ENCODE measurements at places on chromosomes 12 and 14. TPM values are rescaled to one million over a fixed set of nuclear protein-coding genes. Genes with fewer than 3 reads are reported as not detected.

Gene CAPZA3
- total RNA-seq = not detected

Gene RAP1B
- total RNA-seq = 192 TPM

Gene OTX2
- total RNA-seq = not detected

DNA sequence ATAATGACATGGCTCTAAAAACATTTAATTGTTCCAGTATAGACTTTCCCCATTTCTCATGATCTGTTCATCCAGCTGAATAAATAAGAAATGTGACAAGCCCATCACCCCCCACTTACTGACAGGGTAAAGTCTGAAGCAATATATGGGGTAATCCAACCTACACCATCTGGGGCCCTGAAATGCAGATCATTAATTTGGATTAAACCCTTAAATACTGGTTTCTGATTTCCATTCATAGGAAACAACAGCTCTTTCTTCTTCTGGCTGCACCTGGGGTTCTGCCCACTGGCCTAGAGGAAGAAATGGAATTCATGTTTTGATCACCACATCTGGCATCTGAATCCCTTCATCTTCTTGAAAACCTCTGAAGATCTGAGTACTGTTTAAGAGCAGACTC, 39.3 kb upstream of the ACSM4 start:
- peaks cover 5% of the 10 kb centered on the region for H3K27me3 ChIP-seq
- no peaks in the 10 kb centered on the region for H3K36me3 ChIP-seq
- no peak overlapping the region for H3K4me3 ChIP-seq

DNA sequence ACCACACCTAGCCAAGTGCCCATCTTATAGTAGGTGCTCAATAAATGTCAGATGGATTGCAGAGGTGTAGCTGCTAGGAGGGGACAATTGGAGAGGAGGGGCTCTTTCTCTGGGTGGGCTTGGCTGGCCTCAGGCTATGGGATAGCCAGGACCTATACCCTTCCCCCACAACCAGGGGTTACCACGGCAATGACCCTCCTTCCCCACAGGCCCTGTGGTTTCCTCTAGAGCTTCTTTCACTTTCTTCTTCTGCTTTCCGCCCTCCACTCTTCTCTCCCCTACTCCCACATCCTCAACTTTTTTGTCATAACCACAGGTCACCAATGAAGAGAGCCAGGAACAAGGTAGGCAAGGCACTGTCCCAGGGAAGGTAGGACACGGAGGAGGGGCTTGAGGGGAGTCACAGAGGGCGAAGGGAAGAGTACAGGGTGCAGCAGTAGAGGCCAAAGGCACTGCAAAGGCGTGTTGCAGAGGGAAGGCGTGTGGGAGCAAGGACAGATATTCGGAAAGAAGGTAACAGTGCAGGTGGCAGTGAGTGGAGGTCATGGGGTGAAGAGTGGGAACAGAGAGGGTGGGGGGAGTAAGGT, 1.9 kb upstream of the ITGB7 start:
- peak overlapping the region; percentile 60 for H3K4me3 ChIP-seq
- H3K27me3 ChIP-seq = no peaks in the 10 kb centered on the region
- DNase-seq = peak; percentile 61
- peak overlapping the region; percentile 85 for H3K27ac ChIP-seq
- H3K36me3 ChIP-seq = peaks cover 37% of the 10 kb centered on the region
- H3K4me1 ChIP-seq = peaks cover 63% of the 10 kb centered on the region

DNA sequence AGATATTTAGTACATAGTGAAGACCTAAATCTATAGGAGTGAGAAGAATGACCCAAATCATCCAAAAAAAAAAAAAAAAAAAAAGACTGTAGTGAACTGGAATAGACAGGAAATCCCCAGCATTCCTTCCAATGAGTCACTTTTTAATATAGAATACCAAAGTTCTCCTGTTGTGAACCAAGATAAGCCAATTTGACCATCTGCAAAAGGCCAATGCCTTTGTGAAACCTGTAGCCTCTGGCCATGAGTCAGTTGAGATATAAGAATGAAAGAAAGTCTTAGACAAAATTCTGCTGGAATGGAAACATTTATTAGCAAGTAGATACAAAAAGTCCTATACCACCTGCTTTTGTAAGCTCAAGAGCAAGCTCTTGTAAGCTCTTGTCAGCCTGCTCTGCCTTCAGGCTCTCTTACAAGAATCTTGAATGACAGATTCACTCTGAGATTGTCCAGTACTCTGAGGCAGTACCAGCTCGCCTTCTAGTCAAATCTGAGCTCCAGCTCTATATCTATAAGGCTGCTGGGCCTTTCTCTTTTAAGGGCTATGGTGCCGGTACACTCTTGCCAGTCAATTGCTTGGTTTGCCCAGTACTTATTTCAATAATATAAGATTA, 243.0 kb upstream of the TMTC1 start:
- no peaks in the 10 kb centered on the region for H3K36me3 ChIP-seq
- no peaks in the 10 kb centered on the region for H3K27me3 ChIP-seq
- no peak overlapping the region for H3K4me3 ChIP-seq
- DNase-seq = no peak
- no peaks in the 10 kb centered on the region for H3K4me1 ChIP-seq

DNA sequence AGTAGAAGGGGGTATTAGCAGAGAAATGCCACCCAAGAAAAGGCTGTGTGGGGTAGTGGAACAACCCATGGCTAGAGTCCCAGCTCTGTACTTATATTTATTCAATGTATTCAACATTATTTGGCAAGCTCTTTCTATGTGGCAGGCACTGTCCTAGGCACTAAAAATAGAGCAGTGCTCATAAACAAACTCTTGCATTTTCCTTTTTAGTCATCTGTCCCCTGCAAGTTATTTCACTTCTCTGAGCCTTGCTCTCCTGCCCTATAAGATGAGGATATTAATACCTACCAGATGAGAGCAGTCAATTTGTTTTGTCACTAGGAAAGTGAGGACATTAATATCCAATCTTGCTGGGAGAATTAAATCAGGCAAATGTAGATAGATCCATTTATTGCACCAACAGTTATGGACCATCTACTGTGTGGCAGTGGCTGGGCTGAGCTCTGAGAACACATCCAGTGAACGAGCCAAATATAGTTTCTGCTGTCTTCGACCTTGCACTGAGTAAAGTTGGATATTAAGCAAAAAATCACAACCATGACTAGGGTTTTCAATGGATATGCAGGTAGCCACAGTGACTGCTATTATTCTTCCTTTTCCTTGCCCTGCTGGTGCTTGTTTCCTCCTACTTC, 314.3 kb upstream of the TBX3 start:
- no peak overlapping the region for H3K27ac ChIP-seq
- H3K27me3 ChIP-seq = peaks cover 4% of the 10 kb centered on the region
- no peaks in the 10 kb centered on the region for H3K36me3 ChIP-seq
- DNase-seq = no peak
- no peak overlapping the region for H3K4me3 ChIP-seq
- H3K4me1 ChIP-seq = no peaks in the 10 kb centered on the region

- H3K36me3 ChIP-seq = no peaks in the 10 kb centered on the region
- no peaks in the 10 kb centered on the region for H3K27me3 ChIP-seq
- H3K4me1 ChIP-seq = peaks cover 1% of the 10 kb centered on the region
- no peak for DNase-seq
- H3K4me3 ChIP-seq = no peak overlapping the region
Measured at GRCh38 chr14:55450539-55450938, 10.1 kb upstream of the TBPL2 start.

DNA sequence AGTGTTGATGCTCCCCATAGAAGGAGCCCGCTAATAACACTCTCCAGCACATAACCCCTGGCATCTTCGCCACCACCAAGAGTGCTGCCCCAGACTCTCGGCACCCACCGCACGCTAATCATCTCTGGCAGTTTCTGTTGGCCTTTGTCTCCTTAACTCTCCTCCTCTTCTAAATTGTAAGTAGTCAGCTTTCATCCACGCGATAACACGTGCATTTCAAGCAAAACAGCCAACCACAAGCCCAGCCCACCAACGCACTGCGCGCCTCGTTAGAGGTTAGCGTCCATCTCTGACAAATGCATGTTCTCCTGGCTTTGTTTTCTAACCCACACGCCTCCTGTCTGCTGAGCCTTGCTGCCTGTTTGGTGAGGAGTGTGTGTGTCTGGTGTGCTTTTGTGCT, 61.1 kb upstream of the RIN3 start:
- no peak overlapping the region for H3K4me3 ChIP-seq
- DNase-seq = no peak
- H3K27ac ChIP-seq = no peak overlapping the region
